Nasal cavity respiratory epithelium epithelial cell of viscerocranial mucosa (primary cell): ENCODE measurements at places on chromosomes 1 and 21. TPM values are rescaled to one million over a fixed set of nuclear protein-coding genes. Genes with fewer than 3 reads are reported as not detected.

Gene TP73
- 0.36 TPM in 1 of 2 replicates, not detected in the other for total RNA-seq

Gene TRAPPC10
- 19.8 and 33.4 TPM in 2 replicates for total RNA-seq

Gene RRP1B
- 37.9 and 44.4 TPM in 2 replicates for total RNA-seq

Gene AADACL3
- total RNA-seq: not detected in 2 replicates

Gene CAMK2N1
- total RNA-seq: 6.9 and 7.2 TPM in 2 replicates

Gene MYCBP
- total RNA-seq: 10.2 and 12.3 TPM in 2 replicates

Gene SCYL3
- total RNA-seq: 8.5 and 9.0 TPM in 2 replicates
